Suppressor macrophage treated with lipopolysaccharide for 4 hours (primary cell): ENCODE measurements at places on chromosomes 3 and 15.

DNA sequence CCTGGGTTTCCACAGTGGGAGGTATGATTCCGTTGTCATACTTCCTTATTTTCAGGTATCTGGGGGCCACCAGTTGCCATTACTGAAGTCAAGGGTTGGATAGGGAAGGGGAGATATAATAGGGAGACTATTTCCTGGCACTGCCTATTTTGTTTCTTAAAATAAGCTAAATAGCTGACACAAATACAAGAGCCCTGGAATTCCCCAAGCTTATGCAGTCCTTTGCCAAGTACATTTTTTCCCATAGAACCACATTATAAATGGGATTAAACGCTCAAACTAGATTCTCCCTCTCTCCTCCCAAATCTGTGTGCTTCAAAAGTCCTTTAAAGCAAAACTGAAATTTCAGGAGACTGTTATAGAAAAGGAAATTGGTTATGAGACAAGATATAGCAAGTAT, 68.7 kb downstream of the AP4E1 start:
- no peak for DNase-seq

- DNase-seq, result no peak
Measured at GRCh38 chr15:73799466-73799865, 46.3 kb upstream of the INSYN1 start.

DNA sequence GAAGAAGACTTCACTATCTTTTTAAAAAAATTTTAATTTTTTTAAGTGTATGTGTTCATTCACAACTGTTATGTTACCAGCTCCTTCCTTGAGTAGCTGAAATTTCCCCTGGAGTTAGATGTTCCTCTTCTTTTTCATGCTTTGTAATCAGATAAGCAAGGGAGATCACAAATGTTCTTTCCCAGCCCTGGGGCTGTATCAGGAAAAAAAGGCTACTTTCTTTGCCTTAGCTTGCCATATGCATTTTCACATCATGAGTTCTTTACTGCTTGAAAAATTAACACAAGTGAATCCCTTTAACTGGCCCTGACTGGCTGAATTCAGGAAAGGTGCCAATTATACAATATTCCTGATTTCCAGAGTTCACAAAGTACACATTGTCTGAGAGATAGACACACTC, 353.2 kb upstream of the ATP11B start:
- no peak for DNase-seq

DNA sequence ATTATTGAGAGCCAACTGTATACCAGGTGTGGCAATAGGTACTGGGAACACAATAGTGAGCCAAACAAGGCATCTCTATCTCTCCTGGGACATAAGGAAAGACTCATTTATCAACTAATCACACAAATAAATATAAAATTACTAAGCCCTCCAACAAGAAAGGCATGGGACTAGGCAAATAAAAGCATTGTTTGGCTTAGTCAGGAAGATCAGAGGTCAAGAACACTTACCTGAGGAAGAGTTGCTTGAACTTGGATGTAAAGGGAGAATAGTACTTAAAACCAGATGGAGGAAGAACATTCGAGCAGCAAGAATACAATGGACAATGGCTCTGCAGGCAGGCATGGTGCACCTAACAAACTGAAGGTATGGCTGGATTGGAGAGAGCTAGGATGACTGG, 300.7 kb downstream of the WDR72 start:
- DNase-seq, result no peak

DNA sequence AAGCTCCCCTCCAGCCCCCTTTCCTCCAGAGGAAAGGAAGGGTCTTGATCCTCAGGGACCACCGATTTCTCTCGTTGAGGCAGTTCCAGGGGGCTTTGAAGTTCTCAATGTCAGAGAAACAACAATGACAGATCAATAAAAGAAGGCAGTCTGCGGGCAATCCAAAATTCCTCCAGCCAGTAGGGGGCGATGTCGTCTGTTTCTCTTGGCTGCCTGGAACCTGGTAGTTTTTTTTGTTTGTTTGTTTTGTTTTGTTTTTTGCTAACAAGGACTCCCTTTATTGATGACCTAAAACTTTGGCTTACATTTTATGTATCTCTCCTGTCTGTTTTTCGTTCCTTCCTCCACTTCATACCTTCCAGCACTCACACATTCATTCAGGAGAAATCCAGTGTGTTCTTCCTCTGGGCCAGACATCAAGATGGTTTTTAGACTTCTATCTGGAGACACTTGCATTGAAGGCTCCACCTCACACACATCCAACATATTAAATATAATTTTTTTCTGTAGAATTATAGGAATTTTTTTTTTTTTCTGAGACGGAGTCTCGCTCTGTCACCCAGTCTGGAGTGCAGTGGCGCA, 276.6 kb downstream of the RPLP1 start:
- peak; percentile 61 for DNase-seq

GRCh38 chr15:48317221-48317620, 14.0 kb upstream of the DUT start:
- no peak for DNase-seq

DNA sequence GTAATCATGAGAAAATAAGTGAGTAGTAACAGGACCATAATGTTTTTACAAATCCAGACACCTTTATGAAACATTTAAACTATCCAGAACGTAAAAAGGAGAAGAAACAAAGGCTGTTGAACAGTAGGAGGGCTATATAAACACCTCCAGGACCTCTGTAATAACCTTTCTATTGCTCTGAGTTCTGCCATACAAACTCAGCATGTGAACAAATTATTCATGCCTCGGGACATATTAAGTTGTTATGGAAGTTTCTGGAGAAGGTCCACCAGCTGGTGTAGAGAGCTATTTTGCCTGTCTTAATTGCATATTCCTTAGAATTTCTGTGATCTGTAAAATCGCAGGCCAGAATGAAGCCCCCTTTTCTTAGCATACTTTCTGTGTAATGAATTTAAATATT, 256.3 kb downstream of the UBE2E2 start:
- no peak for DNase-seq

- DNase-seq, result no peak
Measured at GRCh38 chr3:100756441-100756840, 47.1 kb downstream of the TFG start.

DNA sequence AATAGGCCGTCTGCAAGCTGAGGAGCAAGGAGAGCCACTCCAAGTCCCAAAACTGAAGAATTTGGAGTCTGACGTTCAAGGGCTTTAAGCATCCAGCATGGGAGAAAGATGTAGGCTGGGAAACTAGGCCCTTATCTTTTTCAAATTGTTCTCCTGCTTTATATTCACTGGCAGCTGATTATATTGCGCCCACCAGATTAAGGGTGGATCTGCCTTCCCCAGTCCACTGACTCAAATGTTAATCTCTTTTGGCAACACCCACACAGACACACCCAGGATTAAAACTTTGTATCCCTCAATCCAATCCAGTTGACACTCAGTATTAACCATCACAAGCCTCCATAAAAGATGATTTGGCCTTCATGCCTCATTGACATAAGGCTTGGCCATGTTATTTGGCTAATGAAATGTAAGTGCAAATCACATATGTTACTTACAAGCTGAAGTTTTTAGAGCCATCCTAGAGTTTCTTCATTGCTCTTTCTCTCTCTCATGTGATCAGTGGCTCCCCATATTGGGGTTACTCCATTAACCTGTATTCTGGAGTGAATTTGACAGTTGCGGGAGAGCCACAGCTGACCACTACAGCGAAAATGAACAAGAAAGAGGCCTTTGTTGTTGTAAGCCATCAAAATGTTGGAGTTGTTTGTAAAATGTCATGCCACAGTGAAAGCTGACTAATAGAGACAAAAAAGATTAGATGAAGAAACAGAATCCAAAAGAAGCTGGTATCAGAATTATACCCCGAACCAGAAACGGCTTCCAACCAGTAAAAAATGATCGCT, 61.7 kb downstream of the GBE1 start:
- DNase-seq, result no peak

- DNase-seq, result peak; percentile 83
Measured at GRCh38 chr3:52088445-52089367, 32.3 kb upstream of the DUSP7 start.

GRCh38 chr15:27244047-27244446, 273.1 kb downstream of the GABRG3 start:
- no peak for DNase-seq

GRCh38 chr15:99921101-99921500, 187.9 kb upstream of the LYSMD4 start:
- no peak for DNase-seq

GRCh38 chr3:61288446-61288845, 37.2 kb upstream of the FHIT start:
- no peak for DNase-seq

DNA sequence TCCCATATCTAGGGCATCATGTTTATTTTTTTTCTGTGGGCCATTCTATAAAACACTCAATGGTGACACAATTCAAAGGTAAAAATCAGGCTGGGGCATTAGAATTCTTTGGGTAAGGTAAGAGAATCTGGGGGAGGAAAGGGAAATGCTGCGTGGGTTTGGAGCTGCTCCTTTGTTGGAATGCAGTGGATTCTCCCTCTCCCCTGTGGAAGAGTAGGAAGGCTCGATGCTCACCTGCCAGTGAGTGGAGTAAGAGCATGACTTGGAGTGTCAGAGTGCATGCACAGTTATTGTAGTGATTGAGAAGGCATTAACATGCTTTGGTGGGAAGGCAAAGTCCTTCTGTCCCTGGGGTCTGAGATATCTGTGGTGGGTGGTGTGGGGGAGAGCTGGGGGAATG, 280.0 kb downstream of the PDCD6IP start:
- DNase-seq, result no peak

GRCh38 chr15:41523097-41523496, 9.5 kb upstream of the LTK start:
- no peak for DNase-seq

DNA sequence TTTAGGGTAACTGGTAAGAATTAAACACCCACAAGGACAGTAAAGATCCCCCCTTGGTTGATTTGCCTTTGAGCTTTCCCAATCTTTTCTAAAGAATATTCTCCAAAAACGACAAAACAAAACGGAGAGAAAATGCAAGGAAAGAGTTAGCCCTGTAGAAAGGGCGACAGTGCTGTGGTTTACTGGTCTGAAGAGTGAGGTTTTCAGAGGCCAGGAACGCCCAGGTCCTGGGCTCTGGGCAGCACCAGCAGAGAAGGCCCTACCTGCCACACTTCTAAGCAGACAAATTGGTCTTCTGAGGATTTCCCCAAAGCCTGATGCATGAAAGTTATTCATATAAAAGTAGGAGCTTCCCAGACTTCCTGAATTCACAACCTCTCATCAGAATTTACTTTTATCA, 119.3 kb downstream of the KCNMB2 start:
- no peak for DNase-seq

- no peak for DNase-seq
Measured at GRCh38 chr15:95558131-95558530, 772.4 kb upstream of the NR2F2 start.

GRCh38 chr3:99114565-99115291, 213.2 kb upstream of the DCBLD2 start:
- DNase-seq, result no peak

DNA sequence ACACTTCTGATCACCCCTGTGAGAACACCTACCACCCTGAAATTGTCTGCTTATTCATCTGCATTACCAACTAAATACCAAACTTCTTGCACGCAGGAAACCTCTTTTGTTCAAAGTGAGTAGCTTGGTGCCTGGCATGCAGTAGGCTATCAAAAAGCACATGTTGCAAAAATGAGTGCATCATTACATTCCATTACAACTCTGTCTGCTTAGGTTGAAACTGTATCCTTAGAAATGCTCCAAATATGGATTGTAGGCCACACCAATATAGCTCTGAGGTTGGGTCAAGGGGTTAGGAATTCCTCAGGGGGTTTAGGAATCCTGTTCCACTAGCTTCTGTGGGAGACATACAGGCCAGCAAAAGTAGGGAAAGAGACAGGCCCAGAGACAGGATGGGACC, 107.2 kb downstream of the THRB start:
- DNase-seq, result no peak

- no peak for DNase-seq
Measured at GRCh38 chr15:67064607-67065530, 533 bp upstream of the SMAD3 start.

GRCh38 chr3:62632510-62633294, 242.5 kb downstream of the CADPS start:
- no peak for DNase-seq
